NCI-H187 (cell line): ENCODE measurements at places on chromosomes 1 and 21.

- DNase-seq = no peak
Measured at GRCh38 chr1:162185314-162186025, 116.0 kb downstream of the NOS1AP start.

- DNase-seq = no peak
Measured at GRCh38 chr1:197920414-197921117, 3.4 kb downstream of the LHX9 start.

- DNase-seq = no peak
Measured at GRCh38 chr1:51313268-51313852, 17.0 kb downstream of the TTC39A start.

GRCh38 chr1:91653183-91653582 is 152.5 kb downstream of the CDC7 start:
- DNase-seq = no peak

DNA sequence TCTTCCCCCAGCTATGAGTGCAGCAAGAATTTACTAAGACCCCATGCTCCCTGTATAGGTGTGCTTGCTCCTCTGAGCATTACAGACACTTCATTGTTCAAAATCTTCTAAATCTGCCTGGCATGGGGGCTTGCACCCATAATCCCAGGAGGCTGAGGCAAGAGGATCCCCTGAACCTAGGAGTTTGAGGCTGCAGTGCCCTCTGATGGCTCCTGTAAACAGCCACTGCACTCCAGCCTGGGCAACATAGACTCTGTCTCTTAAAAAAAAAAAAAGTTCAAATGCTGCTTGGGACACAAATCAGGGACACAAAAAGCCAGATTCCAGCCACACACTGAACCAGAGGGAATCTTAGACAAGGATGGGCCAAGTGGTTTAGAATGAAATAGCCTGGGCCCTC is 3.4 kb upstream of the ACOT7 start:
- DNase-seq = no peak

DNA sequence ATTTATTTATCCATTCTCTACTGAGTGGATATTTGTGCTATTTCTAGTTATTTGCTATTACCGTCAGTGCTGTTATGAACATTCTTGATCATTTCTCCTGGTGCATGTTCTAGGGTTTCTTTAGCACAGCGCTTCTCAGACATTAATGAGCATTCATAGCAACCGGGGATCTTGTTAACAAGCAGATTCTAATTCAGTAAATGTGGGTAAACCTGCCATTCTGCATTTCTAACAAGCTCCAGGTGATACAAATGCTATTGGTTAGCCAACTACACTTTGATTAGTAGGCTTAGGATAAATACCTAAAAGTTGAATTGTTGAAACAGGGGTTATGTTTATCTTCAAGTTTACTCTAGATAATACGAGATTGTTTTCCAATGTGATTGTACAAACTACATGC is 3.3 kb upstream of the DBT start:
- no peak for DNase-seq

DNA sequence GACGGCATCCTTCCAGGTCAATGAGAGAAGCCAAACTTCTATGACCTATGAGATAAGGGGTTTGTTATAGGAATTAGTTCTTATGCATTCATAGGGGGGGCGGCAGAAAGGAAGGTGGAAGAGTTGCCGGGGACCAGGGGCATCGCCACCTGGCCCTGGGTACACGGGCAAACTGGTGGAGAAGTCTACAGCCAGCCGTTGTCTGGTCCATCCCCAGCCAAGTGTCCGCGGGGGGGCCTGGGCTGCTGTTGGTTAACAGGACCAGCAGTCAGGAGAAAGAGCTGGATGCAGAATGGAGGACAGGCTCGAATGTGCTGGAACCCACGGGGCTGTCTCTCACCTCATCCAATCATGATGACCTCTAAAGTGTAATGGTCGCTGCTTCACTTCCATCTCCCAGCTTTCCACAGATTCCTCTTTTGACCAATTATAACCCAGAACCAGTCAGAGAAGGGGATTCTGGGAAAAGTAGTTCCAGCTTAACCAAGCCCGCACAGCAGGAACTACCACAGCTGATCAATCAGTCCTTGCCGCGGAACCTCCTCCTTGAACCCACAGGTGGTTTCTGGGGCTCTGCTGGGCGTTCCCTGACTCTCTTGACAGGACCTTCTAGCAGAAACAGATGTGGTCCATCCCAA is 17.8 kb downstream of the TMEM51 start:
- no peak for DNase-seq

DNA sequence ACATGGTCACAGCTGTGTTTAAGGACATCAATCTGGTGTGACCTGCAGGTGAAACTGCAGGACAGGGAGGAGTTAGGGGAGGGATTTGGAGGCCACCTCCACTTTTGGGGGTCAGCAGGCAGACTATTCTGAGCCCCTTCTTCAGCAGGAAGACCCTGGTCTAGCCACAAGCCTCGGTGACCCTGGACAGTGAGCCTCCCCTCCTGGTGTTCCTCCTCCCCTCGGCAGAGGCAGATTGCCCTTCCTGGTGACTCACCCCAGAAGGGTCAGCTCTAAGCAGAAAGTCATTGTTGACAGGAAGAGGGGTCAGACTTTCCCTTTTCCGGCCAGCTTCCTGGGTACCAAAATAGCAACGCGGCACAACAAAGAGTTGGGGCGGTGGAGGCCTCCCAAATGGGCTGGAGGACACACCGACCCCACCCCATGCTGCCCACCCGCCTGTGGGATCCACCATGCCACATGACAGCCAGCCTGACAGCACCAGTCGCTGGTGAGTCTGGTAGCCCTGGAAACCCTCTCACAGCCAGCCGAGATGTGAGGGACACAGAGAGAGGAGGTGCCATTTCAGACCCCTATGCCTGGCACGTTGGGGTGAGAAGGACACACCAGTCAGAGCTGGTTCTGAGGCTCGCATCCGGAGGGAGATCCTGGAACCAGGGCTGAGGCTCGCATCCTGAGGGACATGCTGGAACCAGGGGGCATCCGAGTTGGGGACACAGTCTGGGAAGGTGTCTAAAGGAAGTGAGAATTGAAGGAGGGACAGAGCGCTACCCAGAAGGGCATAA is 14.7 kb upstream of the CSF1 start:
- no peak for DNase-seq

GRCh38 chr1:67685558-67686266 is 711 bp downstream of the GADD45A start:
- DNase-seq = no peak

GRCh38 chr1:225934711-225935110 is 6.3 kb downstream of the LEFTY2 start:
- no peak for DNase-seq

- no peak for DNase-seq
Measured at GRCh38 chr1:70210820-70211219, 5.4 kb upstream of the LRRC40 start.

- no peak for DNase-seq
Measured at GRCh38 chr1:159448181-159448580, 8.7 kb downstream of the OR10J1 start.

DNA sequence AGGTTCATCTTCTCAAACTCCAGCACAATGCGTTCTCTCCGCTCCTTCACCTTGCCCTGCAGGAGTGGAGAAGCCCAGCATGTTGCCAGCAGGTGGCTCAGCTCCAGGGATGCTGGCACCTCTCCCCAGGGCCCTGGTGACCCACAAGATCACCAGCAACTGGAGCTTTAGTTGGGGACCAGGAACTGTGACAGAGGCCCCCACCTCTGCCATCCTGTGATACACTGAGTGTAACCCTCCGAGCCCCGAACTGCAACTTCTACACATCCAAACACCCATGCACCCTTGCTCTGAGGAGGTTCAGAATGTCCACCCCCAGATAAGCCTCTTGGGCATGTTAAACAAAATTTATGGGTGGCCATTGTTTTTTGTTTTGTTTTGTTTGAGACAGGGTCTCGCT is 4.5 kb upstream of the TRIM11 start:
- DNase-seq = no peak

DNA sequence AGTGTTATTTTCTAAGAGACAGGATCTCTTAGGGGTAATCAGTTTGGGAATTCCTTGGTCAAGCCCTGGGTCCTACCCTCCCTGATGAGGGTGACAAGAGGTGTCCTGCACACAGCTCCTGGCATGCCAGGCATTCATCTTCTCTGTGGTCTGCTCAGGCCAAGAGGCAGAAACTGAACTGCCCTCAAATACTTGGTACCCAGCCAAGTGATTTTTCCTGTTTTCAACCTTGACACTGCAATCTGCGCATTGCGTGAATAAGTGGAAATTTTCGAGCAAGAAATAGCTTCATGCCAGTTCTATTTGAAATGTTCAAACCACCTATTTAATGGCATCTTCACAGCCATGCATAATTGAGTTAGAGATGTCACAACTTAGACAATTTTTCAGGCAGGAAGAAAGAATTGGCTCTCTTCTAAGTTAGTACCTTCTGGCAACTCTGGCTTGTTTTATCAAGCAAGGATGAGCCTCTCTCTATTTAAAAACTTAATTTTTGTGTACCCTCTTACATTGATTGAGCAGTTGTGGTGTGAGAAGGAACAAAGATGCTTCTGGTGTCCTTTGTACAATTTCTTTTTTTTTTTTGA is 27.0 kb downstream of the DNM3 start:
- DNase-seq = no peak

DNA sequence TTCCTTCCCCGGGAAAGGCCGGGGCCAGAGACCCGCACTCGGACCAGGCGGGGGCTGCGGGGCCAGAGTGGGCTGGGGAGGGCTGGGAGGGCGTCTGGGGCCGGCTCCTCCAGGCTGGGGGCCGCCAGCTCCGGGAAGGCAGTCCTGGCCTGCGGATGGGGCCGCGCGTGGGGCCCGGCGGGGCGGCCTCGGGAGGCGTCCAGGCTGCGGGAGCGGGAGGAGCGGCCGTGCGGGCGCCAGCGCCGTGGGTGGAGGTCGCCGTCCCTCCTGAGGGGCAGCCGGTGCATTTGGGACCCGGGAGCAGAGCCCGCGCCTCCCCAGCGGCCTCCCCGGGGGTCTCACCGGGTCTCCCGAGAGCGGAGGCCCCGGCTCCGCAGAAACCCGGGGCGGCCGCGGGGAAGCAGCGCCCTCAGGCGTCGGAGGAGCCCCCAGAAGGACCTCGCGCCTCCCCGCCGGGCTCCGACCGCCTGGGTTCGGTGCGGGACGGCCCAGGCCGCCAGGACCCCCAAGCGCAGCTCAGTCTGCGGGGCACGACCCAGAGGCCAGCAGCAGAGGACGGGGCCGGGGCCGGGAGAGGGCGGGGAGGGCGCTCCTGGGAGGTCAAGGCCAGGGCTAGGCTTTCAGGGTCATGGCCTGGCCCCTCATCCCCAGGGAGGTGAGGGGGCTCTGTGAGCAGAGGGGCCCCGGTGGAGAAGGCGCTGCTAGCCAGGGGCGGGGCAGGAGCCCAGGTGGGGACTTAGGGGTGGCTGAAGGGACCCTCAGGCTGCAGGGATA is 7.2 kb upstream of the SLX9 start:
- no peak for DNase-seq

DNA sequence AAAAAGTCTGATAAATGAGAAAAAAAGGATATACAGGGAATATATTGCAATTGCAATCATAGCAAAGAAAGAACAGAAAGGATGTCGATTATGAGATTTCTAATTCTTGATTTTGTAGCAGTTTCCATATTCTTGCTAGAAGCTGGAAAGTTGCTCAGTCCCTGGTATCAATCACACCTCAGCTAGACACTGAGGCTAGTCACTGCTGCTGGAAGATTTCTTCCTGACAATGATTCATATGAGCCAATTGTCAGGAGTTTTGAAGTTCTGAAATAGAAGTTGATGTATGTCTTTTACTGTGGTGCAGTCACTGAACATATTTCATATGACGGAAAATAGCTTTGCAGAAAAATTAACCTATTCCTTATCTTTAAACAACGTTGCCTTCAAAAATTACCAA is 208.4 kb upstream of the C1orf105 start:
- no peak for DNase-seq

DNA sequence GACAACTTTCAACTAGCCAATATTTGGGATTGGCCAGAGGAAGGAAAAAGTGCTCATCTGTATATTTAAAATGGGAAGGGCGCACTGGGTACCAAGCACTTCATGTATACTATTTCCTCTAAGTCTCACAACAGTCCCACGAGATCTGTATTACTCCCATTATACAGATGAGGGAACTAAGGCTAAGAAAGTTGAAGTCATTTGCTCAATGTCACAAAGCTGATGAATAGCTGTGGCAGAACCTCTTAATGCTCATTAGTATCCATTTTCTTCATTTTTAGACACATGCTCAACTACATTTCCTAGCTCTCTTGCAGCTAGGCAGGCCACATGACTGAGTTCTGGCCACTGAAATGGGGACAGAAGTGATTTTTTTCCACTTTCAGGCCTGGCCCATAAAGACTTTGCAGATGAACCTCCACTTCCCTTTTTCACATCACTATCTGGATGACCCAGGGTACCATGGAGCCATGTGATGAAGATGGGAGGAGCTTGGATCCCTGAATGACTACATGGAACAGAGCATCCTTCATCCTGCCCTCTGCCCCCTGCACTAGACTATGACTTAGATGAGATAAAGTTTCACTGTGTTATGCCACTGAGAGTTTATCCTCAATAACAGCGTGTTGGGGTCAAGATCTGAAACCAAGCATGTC is 31.8 kb downstream of the ATF3 start:
- no peak for DNase-seq

GRCh38 chr1:100868364-100868995 is 26.2 kb downstream of the EXTL2 start:
- DNase-seq = no peak

DNA sequence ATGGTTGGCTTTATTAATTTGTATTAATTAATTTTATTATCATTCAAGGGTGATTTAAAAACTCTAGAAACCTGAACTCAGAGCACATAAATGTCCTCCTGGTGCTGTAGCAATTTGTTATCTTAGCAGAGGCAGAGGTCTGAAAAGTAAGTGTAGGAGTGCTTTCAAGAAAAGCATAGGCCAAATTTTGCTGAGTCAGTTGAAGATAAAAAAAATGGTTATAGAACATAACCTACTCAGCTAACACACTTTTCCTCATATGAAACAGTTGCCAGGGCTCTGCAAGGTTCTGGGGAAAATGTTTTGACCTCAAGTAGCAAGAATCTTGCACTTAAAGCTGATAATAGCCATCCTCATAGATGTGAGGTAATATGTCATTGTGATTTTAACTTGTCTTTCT is 53.5 kb upstream of the CHODL start:
- DNase-seq = no peak

DNA sequence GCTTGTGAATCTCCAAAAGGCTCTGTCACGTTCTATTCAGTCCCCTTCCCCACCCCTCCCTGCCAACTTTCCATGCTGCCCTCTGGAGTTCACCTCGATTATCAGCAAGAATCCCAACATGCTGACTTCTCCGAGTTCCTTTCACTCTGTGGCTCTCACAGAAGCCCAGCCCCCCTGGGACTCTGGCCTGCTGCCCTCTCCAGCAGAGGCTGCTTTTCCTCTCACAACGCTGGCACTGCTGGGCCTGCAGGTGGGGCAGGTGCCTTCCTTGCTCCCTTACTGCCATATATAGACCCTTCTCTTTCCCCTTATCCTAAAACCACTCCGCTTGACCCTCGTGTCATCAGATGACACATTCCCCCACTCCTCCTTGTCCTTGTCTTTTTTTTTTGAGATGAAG is 10.2 kb upstream of the RNF186 start:
- no peak for DNase-seq
